ENCODE measurements at places on chromosomes 7 and 10.

DNA sequence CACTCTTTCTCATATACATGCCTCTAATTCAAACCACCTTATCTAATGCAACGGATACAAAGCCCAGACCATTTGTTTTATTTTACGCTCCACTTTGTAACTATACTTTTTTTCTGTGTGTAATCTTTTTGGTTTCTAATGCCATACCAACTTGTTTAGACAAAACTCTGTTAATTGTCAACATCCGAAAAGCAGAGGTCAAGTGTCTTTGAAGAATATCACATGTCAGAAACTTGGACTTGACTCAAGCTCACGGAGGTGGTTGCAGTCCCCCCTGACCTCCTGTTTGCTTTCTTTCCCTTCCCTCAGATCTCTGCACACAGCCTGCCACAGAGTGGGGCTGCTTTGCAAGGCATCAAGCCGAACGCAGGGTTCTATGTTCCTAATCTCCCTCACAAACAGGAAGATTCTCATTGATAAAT, 698.9 kb downstream of the PARD3 start:
- DNase-seq, result no peak

- no peak for DNase-seq
These were observed 66.5 kb upstream of the SHTN1 start for GRCh38 chr10:117071286-117072050.

- no peak for DNase-seq
These were observed 33.2 kb downstream of the PITRM1 start for GRCh38 chr10:3139216-3139910.

DNA sequence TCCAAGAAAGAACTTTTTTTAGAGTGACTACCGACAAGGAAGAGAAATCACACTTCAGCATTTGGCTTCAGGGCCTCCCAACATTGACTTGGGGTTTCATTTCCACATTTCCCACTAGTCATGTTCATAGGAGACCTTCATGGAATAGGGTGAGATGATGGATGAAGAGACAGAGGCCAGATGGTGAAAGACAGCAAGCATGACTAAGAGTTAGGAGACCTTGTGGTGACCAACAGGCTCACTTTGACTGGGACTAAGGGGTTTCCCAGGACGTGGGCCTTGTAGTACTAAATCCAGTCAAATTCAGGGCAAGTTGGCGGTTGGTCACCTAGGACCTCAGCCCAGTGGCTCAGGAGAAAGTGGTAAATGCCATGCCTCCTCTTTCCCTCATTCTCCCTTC, 3.0 kb upstream of the GIMAP5 start:
- DNase-seq, result no peak

DNA sequence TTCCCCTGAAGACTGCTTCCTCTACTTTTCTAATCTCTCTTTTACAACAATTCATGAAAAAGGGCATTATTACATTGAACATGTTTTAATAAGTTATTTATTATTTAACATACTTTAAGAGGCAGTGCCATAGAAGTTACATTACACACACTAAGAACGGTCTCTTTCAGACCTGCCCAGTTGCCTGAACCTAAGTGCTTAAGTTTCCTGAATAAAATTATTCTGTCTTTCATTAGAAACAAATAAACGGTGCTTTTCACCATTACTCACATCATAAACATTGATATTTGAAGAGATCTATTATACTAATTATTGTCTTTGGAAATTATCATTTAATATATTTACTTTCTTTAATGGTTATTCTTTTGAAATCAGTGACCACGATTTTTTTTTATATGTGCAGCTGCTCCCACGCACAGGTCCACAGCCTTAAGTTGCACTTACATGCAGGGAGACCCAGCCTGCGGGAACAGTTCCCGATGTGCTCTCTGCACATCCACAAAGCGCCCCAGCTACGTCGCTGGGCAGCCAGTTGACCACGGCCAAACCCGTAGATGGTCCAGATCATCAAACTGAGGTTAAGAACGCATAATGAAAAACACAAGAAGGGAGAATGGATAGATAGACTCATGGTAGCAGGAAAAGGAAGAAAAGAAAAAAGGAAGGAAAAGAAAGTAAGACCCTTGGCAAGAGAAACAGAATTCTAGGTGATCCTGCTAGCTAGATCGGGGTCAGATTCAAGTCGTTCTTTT, 437.0 kb upstream of the MGMT start:
- DNase-seq, result no peak

DNA sequence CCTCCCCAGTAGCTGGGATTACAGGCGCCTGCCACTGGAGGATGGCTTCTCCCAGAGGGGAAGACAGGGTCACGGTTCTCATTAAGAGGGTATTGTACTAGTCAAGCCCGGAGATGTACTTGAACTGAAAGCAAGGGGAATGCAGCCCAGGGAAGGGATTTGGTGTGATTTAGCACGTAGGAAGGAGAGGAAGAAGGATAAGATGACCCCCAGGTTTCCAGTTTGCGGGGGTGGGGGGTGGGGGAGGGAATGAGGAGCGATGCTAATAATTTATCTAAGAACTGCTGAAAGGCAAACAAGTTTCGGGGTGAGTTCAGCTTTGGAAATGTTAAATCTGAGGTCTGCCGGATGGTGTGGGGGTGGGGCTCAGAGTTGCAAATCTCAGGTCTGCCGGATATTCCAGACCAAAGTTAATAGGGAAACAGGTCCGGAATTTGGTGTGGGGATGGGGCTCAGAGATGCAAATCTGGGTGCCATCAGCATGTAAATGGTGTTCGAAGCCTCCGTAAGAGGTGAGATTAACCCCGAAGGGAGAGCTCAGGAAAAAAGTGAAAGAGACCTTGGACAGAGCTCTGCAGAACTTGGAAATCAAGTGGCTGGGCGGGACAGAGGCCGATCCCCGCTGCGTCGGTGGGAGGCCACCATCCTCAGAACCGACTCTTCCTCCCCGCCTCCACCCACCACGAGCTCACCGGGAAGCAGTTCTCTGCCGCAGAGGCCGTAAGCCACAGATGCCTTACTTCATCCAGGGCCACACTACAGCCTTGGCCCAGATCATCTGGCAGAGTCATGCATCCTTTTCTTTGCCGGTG, 1.6 kb upstream of the SEPHS1 start:
- DNase-seq, result no peak

DNA sequence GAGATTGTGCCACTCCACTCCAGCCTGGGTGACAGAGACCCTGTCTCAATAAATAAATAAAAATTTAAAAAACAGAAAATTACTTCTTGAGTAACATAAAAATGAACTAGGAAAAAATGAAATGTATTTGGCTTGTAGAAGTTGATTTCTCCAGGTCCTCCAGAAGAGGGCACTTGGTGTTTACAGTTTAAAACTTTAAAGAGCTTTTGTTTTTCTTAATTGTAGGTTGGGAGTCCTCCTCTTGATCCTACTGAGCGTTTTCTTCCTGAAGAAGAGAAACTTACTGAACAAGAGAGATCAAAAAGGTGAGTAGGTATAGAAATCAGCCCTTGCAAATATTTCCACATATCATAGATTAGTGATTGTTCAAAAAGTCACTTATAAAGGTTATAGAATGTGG, 16.2 kb downstream of the KIFBP start:
- DNase-seq, result no peak

DNA sequence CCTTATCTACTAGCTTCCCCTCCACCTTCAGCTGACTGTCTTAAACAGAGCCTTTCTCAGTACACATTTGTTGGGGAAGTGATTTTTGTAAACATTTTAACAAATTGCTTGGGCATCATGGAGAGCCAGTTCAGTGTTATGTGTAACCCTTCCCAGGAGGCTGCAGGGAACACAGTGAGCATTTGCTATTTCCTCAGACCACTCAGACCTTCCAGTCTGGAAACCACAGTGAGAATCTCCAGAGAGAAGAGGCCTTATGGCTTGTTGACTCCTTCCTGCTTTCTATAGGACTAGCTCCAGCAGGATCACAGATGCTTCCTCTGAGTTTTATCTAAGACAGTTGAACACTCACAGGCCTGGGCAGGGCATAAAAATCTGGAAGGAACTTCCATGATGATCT, 409.8 kb upstream of the NPVF start:
- no peak for DNase-seq

GRCh38 chr7:150367677-150368095, 936 bp upstream of the REPIN1 start:
- no peak for DNase-seq
